Fibroblast of lung (primary cell): ENCODE measurements at places on chromosomes 13 and 19. TPM values are rescaled to one million over a fixed set of nuclear protein-coding genes. Genes with fewer than 3 reads are reported as not detected.

CHST8 gene
- total RNA-seq = not detected in 2 replicates

GDF15 gene
- total RNA-seq = 140 and 210 TPM in 2 replicates

OLFM2 gene
- total RNA-seq = 0.66 and 1.0 TPM in 2 replicates

RBM26 gene
- total RNA-seq = 15.9 and 20.3 TPM in 2 replicates

TPRX2 gene
- total RNA-seq = not detected in 2 replicates

FCER2 gene
- total RNA-seq = not detected in 2 replicates

NKG7 gene
- not detected in 2 replicates for total RNA-seq

F10 gene
- total RNA-seq = 20.3 and 41.5 TPM in 2 replicates

- no peak overlapping the region for H3K27ac ChIP-seq
- H3K4me3 ChIP-seq = no peak overlapping the region
- no peaks in the 10 kb centered on the region for H3K27me3 ChIP-seq
- H3K36me3 ChIP-seq = no peaks in the 10 kb centered on the region
- no peak for DNase-seq
Observed at GRCh38 chr19:29745253-29745652, 30.2 kb upstream of the C19orf12 start.

GRCh38 chr13:114334305-114335053 is 20.2 kb downstream of the CHAMP1 start:
- H3K4me1 ChIP-seq = no peaks in the 10 kb centered on the region
- no peaks in the 10 kb centered on the region for H3K36me3 ChIP-seq
- no peak for DNase-seq
- H3K27ac ChIP-seq = no peak overlapping the region
- H3K4me3 ChIP-seq = no peak overlapping the region

GRCh38 chr19:32368787-32369186 is 23.4 kb downstream of the ZNF507 start:
- no peak overlapping the region for H3K4me3 ChIP-seq
- H3K27ac ChIP-seq = no peak overlapping the region
- no peaks in the 10 kb centered on the region for H3K27me3 ChIP-seq
- H3K36me3 ChIP-seq = peaks cover under 1% of the 10 kb centered on the region
- DNase-seq = no peak

- H3K27ac ChIP-seq = peak overlapping the region; percentile 35
- no peak for DNase-seq
- peaks cover 38% of the 10 kb centered on the region for H3K4me1 ChIP-seq
- peaks cover 16% of the 10 kb centered on the region for H3K36me3 ChIP-seq
- H3K4me3 ChIP-seq = no peak overlapping the region
Observed at GRCh38 chr19:41328842-41329225, 18.9 kb downstream of the CCDC97 start.

DNA sequence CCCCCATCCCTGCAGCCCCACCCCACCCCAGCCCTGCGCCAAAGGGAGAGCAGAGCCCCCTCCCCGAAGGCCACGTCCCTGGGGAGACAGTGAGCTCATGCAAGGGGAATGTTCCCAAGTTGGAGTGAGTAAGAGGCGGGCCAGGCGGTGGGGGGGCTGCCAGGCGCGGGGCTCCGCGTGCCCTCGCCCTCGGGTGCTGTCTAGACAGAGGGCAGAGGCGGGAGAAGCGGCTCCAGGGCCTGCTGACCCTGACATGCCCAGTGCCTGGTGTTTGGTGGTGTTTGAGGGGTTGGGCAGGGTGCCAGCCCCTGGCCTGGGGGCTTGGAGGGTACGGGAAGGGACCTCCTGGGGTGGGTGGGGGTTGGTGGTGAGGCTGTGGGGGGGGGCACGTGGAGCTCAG is 1.0 kb downstream of the FSTL3 start:
- H3K4me3 ChIP-seq = no peak overlapping the region
- H3K27ac ChIP-seq = no peak overlapping the region
- no peaks in the 10 kb centered on the region for H3K27me3 ChIP-seq
- peak; percentile 82 for DNase-seq
- peaks cover 17% of the 10 kb centered on the region for H3K4me1 ChIP-seq
- no peaks in the 10 kb centered on the region for H3K36me3 ChIP-seq

GRCh38 chr19:54136086-54136863 is 1.3 kb upstream of the CNOT3 start:
- no peaks in the 10 kb centered on the region for H3K27me3 ChIP-seq
- H3K27ac ChIP-seq = peak overlapping the region; percentile 18
- peak overlapping the region; percentile 72 for H3K4me3 ChIP-seq
- H3K4me1 ChIP-seq = peaks cover 11% of the 10 kb centered on the region

GRCh38 chr19:53545271-53546065 is 7.5 kb downstream of the ZNF331 start:
- peak; percentile 87 for DNase-seq
- peaks cover 3% of the 10 kb centered on the region for H3K36me3 ChIP-seq
- H3K4me3 ChIP-seq = no peak overlapping the region
- H3K4me1 ChIP-seq = peaks cover 2% of the 10 kb centered on the region
- H3K27me3 ChIP-seq = no peaks in the 10 kb centered on the region
- peak overlapping the region; percentile 80 for H3K27ac ChIP-seq

DNA sequence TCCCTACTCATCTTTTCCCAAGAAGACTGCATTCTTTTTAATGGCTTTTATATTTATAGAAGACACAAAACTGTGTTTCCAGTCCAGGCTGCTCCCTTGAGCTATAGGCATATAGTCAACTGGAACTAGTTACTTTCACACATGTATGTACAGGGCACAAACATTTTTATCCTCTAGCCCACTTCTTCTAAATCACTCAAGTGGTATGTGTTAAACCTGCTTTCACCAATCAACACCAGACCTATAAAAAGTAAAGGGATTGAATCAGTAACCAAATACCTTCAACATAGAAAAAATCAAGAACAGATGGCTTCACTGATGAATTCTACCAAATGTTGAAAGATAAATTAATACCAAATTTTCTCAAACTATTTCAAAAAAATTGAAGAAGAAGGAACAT is 584.2 kb upstream of the SLITRK1 start:
- no peaks in the 10 kb centered on the region for H3K4me1 ChIP-seq
- H3K27ac ChIP-seq = no peak overlapping the region
- no peaks in the 10 kb centered on the region for H3K27me3 ChIP-seq
- DNase-seq = no peak
- H3K4me3 ChIP-seq = no peak overlapping the region
- H3K36me3 ChIP-seq = no peaks in the 10 kb centered on the region

DNA sequence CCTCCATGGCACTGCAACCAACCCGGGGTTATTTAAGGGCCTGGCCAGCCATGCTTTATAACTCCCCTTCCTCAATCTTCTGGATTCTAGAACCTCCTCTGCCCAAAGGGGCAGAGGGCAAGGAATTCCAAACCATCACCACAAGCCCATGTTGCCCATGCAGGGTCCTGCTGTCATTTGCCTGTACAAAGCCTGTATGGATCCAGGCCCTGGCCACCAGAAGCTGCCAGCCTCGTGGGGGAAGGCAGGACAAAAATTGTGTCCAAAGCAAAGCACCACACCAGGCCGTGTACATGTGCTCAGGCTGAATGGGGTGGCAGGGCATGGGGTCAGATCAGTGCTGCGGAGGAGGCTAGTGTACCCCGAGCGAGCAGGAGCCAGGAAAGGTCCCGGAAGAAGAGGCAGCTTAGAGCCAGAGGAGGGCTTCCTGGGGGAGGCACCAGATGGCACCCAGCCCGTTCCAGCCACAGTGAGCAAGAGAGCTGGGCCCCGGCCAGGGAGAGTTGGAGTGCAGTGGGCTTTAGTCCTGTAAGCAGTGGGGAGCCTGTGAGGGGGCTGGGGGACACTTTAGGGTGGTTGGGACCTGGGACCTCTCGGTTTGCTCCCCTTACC is 35.8 kb downstream of the CAPN12 start:
- DNase-seq = no peak
- H3K4me1 ChIP-seq = peaks cover 51% of the 10 kb centered on the region
- no peak overlapping the region for H3K27ac ChIP-seq
- no peaks in the 10 kb centered on the region for H3K27me3 ChIP-seq
- peaks cover 75% of the 10 kb centered on the region for H3K36me3 ChIP-seq

DNA sequence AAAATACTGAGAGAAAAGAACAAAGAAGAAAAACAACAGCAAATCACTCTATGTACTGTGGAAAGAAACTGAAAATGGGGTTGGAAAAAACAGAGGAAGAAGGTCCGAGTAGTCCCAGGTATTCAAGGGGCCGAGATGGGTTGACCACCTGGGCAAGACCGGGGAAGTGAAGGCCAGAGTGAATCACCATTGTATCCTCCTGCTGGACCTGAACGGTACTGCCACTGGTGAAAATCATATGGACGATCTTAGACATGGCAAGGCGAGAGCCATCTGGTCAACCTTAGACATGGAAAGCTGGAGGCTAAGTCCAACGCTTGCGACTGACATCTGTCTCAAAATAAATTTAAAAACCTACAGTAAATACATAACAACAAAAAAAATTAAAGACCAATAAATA is 44.4 kb upstream of the ZNF91 start:
- no peak overlapping the region for H3K27ac ChIP-seq
- H3K36me3 ChIP-seq = no peaks in the 10 kb centered on the region
- H3K27me3 ChIP-seq = no peaks in the 10 kb centered on the region
- H3K4me1 ChIP-seq = no peaks in the 10 kb centered on the region
- no peak overlapping the region for H3K4me3 ChIP-seq

DNA sequence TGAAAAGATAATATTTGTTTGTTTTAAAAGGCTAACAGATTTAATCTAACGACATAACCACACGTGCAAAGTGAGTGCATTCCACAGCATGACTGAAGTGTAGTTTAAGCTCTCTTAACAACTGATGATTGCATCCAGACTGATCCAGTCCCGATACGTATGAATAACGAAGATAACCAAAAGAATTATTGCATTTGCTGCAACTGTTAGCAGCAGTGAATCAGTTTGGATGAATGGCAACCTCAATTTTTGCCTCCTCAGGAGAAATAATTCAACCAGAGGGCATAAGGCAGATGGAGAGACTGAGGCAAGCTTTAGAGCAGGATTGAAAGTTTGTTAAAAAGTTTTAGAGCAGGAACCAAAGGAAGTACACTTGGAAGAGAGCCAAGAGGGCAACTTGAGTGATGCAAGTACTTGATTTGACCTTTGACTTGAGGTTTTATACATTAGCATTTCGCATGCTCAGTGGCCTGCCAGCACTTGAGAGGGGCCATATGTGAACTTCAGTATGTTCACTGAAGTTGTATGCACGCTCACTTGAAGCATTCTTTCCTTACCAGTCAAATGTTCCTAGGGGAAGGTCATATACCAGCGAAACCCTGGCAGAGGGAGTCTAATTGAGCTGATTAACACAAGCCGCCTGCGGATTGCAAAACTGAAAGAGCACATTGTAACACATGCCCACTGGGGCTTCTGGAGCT is 835.0 kb upstream of the PCDH20 start:
- peak; percentile 66 for DNase-seq
- H3K27ac ChIP-seq = no peak overlapping the region
- no peaks in the 10 kb centered on the region for H3K4me1 ChIP-seq
- no peaks in the 10 kb centered on the region for H3K36me3 ChIP-seq

- no peak for DNase-seq
- H3K27ac ChIP-seq = no peak overlapping the region
- peaks cover 8% of the 10 kb centered on the region for H3K27me3 ChIP-seq
- H3K36me3 ChIP-seq = no peaks in the 10 kb centered on the region
Observed at GRCh38 chr13:95480791-95481780, 71.4 kb upstream of the CLDN10 start.

GRCh38 chr13:111152844-111153243 is 37.7 kb downstream of the ARHGEF7 start:
- no peaks in the 10 kb centered on the region for H3K27me3 ChIP-seq
- DNase-seq = no peak
- H3K27ac ChIP-seq = peak overlapping the region; percentile 92
- peak overlapping the region; percentile 57 for H3K4me3 ChIP-seq
- no peaks in the 10 kb centered on the region for H3K36me3 ChIP-seq
